D341Med (cell line): ENCODE measurements at places on chromosomes 7 and 10.

- DNase-seq, result no peak
Measured at GRCh38 chr10:30911303-30911863, 120.3 kb downstream of the ZNF438 start.

DNA sequence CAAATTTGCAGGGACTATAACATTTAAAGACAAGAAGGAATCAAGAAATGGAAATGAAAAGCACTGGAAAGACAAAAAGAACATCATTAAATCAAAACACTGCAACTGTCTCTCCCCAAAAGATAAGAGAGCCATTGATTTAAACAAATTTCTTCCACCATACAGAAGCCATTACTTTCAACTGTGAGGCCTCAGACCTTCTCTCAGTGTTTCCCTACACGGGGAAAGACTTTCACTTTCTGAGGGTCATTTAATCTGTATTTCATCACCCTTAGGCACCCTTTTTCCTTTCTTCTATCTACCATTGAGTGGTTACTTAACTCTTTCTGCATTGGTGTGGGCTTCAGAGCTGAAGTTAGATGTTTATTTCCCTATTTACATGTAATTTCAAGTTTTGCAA, 47.5 kb downstream of the CCDC172 start:
- DNase-seq, result no peak

DNA sequence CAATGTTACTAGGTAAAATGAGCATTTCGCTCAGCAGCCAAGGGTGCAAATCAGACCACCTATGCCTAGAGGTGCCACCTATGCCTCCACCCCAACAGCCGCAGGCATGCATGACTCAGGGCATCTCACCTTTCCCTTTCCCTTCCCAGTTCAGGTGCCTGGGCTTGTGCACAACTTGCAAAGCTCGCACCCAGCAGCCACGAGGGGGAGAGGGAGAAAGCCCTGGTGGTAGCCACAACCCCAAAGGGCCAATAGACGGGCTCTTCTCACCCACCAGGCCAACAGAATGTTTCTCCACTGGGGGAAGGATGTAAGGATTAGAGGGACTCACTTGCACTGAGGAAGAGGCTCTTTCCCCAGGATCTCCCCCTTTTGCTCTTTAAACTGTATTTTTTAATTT, 462.3 kb upstream of the PCDH15 start:
- DNase-seq, result peak; percentile 26

GRCh38 chr7:43037531-43037930, 74.9 kb upstream of the HECW1 start:
- no peak for DNase-seq

- DNase-seq, result no peak
Measured at GRCh38 chr7:74483402-74484336, 30.0 kb downstream of the GTF2IRD1 start.

- no peak for DNase-seq
Measured at GRCh38 chr7:33901199-33901598, 4.1 kb upstream of the BMPER start.

DNA sequence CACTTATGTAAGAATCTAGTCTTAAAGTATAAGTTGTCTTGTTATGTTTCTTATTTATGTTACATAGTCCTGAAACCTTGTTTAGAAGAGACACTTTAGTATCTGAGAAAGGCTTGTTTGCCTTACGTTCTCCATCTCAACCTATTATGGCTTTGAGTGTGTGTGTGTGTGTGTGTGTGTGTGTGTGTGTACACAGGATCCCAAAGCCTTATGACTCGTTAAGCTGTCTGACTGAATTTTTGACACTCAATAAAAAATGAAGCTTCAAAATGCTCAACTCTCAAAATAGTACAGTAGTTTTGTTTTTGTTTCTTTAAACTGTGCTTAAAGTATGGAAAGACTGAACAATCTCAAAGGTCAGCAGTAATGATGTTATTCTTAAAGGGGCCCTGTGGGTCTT, 18.0 kb downstream of the CALU start:
- DNase-seq, result no peak

GRCh38 chr10:126081841-126082466, 185.6 kb downstream of the FANK1 start:
- DNase-seq, result no peak

- no peak for DNase-seq
Measured at GRCh38 chr7:137696376-137696775, 150.4 kb downstream of the DGKI start.

DNA sequence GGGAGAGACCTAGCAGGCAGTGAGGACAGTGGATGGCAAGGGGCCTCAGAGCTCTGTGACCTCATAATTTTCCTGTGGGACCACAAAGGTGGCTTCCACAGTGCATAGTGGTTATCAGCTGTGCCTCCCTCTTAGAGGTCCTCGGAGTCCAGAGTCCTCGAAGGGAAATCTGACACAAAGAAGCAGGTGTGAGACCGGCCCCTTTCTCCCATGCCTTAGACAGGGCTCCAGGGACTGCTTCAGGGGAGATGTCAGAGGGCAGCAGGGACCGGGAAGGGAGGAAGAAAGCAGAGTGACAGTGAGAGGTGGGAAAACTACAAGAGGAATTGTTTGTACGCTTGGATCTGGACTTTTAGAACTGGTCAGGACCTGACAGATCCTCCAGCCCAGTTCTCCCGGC, 66.3 kb downstream of the BAMBI start:
- no peak for DNase-seq

DNA sequence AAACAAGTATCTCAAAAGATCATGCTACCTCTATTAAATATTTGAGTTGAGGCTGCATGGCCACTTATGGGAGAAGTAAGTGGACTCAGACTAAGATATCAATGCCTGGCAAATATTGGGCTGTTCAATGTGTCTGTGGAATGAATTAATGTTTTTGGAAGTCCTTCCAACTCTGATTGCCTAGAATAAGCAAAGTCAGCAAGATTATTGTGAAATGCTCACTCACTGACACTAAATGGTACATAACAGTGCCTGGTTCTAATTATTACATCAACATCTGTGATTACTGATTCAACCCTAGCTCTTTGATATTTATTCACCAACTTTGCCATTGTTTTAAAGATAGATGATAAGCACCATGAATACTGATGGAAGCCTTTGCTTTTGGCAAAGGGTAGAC, 45.5 kb upstream of the HDAC9 start:
- no peak for DNase-seq

DNA sequence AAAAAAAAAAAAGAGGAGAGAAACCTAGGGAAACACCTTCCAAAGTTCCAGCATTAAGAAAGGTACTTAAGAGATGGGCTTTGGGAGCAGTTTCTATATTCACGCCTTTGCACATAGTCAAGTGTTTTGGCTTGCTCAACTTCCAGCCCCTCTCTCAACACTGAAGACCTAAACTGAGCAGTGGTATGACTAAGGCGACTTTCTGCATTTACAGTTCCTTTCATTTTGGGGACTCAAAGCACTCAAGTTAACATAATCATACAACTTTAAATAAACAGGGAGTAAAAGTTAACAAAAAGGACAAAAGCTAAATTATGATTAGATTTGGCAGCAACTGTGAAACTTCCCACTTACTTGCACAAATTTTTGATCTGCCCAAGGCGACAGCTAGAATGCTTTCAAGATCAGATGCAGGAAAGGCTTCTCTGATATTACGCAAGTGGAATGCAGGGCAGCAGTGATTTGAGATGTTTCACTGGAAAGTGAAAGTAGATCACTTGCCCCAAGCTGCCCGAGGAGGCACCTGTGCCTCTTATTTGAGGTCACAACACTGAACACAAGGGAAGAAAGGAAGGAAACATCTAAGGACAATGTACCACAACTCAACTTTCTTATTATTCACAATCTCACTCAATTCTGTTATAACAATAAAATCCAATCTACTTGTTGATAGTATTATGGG, 199.5 kb downstream of the SKAP2 start:
- DNase-seq, result no peak

DNA sequence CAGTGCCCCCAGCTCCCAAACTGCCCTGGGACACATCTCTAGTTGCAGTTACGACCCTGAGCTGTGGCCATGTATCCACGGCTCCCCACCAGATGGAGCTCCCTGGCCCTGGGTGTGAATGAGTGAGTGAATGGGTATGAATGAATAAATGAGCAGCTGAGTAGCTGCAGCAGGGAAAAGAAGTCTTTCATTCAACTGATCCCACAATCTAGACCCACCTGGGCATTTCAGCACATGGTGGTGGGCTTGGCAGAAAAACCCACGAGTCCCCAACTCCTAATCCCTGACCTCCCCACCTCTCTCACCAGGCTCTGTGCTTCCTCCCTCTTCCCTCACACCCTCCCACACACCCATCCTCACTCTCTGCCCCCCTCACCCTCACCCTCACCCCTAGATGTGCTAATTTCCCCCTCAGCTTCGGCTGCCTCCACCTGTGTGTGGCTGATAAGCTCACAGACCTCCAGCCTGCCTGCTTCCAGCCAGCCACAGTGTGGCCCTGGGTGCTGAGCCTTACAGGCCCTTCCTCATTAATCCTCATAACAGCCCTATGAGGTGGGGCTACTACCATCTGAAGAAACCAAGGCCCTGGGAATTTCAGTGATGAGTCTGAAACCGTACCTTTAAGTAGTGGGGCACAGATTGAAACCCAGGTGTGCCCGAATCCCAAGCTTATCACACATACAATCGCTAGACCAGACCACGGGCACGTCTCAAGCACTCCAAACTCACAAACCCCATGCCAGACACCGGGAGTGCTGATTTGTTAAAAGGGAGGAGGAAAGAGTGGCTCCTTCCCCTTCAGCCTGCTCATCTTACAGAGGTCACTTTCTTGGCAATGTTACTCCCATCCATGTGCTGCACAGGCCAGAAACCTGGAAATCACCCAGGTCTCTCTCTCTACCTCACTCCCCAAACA, 2.2 kb upstream of the ATP6V1F start:
- DNase-seq, result no peak

DNA sequence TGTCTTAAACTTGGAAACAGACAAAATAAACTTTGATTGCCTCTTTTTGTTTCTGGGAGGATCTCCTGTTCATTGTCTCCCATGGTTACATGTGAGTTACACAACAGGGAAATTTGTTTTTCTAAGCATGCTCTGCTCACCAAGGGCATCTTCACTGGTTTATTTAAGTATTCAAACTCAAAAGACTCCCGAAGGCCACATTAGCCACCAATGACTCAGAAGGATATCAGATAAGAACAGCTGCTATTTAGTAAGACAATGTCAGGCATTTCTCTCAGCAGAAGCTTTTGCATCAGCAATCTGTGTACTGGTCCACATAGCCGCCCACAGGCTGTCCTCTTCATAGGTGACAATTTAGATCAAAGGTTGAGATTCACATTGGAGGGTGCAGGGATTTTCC, 19.3 kb downstream of the OR6B1 start:
- DNase-seq, result no peak

- peak; percentile 62 for DNase-seq
Measured at GRCh38 chr10:110209926-110210673, 2.7 kb downstream of the MXI1 start.

DNA sequence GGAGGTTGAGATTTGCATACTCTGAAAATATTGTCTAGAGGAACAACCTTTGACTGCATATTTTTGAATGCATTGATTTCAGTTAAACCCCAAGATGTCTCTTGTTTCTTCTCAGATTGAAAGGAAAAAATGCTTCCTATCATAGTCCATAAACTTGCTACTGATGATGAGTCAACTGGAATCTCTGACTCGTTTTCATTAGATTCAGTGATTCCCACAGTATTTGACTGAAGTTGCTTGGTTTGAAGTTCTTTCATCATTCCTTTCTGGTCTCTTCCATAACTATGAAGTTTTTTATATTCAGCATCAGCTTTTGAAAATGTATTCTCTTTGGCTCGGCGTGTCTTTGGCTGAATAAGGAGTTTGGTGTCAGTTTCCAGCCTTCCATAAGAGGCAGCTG, 10.7 kb downstream of the PEX1 start:
- no peak for DNase-seq

DNA sequence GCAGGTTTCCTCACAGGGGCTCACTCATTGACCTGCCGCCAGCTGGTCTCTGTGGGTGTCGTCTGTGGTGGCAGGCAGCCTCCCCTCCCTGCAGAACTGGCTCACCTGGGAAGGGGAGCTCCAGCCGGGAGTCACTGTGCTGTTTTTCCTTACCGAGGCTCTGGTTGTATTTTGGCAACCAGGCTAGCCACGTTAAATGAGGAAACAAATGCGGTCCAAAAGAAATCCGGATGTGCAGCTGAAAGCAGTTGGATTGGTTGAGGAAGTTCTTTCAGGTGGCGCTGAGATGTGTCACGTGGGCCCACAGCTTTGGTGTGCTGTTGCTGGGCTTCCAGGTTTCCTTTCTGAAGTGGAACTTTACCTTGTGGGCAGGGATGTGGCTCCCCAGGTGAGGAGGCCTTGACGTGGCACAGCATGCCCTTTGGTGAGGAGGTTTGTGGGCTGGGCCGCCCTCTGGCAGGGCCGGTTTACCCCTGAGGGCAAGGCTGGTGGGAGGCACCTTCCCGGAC, 14.2 kb downstream of the MTURN start:
- no peak for DNase-seq

DNA sequence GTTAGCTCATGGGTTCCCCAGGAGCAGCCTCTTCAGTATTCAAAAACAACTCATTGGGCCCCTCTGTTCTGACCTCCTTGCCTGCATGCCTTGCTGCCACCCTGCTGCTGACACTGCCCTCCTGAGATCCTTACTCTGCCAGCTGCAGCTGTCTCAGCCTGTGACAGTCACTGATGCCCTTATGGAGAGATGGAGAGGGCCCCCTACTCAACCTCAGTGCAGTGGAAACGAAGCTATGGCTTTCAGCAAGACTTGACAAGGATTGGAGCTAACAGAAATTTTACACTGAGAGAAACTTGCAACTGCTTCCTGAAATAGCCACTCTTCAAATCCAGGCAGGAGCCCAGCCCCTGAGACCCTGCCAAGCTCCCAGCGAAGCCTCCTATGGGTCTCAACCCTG, 678.3 kb upstream of the C7orf33 start:
- peak; percentile 35 for DNase-seq

DNA sequence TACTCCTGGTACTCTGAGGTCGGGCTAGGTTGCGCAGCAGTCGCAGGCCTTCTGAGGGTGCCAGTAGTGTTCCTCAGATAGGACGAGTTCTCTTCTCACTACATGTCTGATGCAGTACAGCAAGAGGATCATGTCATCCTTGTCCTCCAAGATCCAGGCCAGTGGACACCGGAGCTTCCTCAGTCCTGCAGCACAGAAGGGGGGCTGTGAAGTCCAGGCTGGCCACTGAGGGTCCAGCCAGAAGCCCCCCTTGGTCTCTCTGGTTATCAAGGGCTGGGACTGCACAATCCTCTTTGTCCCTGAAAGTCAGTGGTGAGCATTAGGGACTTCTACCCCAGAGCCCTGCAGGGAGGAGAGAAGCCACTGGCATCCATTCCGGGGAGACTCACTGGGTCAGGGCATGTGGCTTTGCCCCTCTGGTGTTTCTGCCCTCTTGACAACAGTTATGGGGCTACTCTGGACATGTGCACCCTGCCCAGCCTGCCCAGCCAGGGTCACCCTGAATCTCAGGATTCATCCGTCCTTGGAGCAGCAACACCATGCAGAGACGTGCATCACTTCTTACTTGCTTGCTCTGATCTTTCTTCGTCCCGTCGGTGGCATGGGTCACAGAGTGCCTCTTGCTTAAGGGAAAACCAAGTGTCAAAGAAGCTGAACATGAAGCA, 125.7 kb downstream of the ADCY1 start:
- no peak for DNase-seq

DNA sequence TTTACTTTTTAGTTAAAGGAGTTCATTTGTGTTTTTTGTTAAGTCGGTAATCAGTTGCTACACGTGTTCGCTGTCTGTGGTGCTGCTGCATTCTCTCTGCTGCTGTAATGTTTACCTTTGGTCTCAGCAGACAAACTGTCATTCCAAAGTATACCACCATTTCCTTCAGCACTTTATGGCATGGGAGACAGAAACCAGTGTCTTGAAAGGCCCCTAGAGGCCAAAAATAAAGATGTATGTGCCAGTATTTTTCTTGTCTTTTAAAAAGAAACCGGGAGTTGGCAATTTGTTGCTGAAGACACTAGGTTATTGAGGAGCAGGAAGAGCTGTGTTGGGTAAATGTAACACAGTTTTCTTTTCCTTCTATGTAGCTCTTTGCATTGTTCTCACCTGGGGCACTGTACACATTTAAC, 24.1 kb downstream of the ZNF92 start:
- no peak for DNase-seq
